ENCODE measurements at places on chromosomes 3 and 15.

GRCh38 chr15:69734699-69735098 is 282.1 kb downstream of the RPLP1 start:
- no peak for DNase-seq

DNA sequence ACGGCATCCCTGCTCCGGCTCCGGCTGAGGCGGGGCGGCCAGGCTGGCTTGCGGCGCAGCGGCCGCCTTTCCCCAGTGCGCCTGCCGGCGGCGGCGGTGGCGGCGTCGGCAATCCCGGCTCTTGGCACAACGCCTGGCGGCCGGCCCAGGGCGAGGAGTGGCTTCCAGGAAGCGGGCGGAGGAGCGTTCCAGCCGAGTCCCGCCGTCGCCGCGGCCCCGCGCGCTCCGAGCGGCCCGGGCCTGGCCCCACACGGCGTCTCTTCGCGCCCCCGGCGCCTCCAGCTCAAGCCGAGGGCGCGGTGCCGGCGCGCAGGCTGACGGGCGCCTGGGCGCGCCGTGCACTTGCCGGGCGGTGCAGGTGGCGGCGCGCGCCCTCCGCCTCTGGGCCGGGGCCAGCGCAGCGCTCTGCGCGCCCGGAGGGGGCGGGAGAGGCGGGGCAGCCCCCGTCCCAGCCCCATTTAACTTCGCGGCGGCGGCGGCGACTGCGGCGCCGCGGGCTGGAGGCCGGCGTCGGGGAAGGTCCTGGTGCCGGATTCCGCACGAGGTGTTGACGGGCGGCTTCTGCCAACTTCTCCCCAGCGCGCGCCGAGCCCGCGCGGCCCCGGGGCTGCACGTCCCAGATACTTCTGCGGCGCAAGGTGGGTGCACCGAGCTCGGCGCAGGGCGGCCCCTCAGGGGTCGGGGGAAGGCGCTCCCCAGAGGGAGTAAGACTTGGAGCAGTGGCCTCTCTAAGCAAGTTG is at the start of gene ADAMTSL3:
ADAMTSL3 (plus strand) TSS at position 485 of the 740 bp plus-strand sequence. CDS start 1,639 bp downstream, outside the sequence.
- peak; percentile 48 for DNase-seq

DNA sequence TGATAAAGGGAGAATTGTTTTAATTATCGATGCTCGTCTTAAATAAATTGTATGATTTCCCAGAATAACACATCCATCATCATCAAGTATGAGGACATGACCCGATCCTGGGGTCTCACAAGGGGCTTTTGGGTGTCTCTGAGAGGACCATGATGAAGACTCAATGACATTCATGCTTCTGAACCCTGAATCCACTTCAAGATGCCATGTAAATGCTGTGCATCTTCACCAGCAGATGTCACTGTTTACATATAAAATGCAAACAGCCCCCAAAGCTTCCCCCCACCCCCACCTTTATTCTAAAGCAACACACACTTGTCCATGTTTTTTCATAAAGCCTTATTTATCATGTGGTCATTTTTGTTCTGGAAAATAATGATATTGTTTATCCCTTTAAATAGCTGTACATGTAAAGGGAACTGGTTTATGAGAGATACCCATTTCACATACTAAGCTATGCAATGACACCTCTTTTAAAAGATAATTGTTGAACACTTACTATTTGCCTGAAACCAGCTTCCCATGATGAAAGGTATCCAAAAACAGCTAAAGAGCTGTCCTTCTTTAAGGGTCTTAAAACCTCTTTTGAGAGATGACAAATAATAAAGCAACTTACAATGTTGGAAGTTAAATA is 69.7 kb upstream of the UBE3A start:
- peak; percentile 43 for DNase-seq

DNA sequence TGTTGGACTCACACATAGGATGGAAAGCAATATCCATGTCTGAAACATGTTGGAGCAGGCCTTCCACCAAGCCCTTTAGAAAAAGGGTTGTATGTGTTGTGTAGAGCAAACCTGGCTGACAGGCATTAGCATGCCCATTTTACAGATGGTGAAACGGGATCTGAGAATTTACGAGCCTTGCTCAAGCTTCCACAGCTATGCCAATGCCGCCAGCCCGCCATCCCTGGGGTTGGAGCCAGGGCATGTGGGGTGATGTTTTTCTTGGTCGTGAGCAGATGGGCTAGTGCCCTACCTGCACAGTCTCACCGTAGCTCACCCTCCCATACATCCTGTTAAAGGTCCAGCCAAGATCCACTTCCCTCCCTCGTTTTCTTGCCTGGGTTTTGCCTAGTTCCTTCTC is 97.5 kb upstream of the TLE3 start:
- DNase-seq: no peak

- DNase-seq: no peak
These were observed 40.0 kb upstream of the TEX9 start for GRCh38 chr15:56325186-56325585.

- no peak for DNase-seq
These were observed 385.7 kb upstream of the NR2F2 start for GRCh38 chr15:95944661-95945255.

- DNase-seq: no peak
These were observed 1.8 kb upstream of the CCR1 start for GRCh38 chr3:46209746-46210470.

Measured in dorsolateral prefrontal cortex (tissue), 122 donors.